Cardiac muscle cell (in vitro differentiated cells and primary cell): ENCODE measurements at places on chromosomes 12 and 14. TPM values are rescaled to one million over a fixed set of nuclear protein-coding genes. Genes with fewer than 3 reads are reported as not detected.
A peak's percentile ranks its signal among the peaks of the same experiment; 100 is the strongest.

- no peak overlapping the region for H3K4me3 ChIP-seq
- DNase-seq, result no peak
- no peak overlapping the region for H3K27ac ChIP-seq
These were observed 58.0 kb downstream of the PITPNM2 start for GRCh38 chr12:123092866-123093265.

DNA sequence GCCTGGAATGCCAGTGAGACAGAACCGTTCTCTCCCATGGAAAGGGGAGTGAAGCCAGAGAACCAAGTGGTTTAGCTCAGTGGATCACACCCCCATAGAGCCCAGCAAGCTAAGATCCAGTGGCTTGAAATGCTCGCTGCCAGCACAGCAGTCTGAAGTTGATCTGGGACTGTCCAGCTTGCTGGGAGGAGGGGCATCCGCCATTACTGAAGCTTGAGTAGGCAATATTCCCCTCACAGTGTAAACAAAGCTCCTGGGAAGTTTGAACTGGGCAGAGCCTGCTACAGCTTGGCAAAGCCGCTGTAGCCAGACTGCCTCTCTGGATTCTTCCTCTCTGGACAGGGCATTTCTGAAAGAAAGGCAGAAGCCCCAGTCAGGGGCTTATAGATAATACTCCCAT, 374.3 kb upstream of the DCN start:
- no peaks in the 10 kb centered on the region for H3K27me3 ChIP-seq
- H3K27ac ChIP-seq, result no peak overlapping the region
- H3K36me3 ChIP-seq, result no peaks in the 10 kb centered on the region
- H3K4me1 ChIP-seq, result no peaks in the 10 kb centered on the region
- DNase-seq, result no peak

DNA sequence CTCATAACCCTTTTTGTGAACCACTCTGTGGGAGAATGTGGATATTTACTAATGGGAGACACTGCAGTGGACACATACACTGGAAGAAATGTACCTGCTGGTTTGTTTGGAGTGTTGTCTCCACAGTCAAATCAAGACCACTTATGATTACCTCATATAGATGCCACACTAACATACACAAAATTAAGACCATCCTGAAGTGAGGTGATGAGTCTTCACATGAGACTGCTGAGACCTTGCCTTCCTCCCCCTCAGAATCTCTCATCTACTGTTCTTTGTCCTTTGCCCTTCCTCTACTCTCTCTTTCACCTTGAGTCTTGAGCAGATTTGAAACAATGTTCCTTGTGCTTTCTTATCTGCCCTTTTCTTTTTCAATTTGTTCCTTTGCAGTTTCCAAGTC, 4.3 kb downstream of the KRT6A start:
- H3K36me3 ChIP-seq, result no peaks in the 10 kb centered on the region
- H3K27ac ChIP-seq, result no peak overlapping the region
- DNase-seq, result no peak
- H3K4me1 ChIP-seq, result no peaks in the 10 kb centered on the region
- H3K27me3 ChIP-seq, result peaks cover 3% of the 10 kb centered on the region

Gene SIX1
- 0.12 and 1.8 TPM in 2 replicates for total RNA-seq

Gene KRT82
- not detected in 2 replicates for total RNA-seq

DNA sequence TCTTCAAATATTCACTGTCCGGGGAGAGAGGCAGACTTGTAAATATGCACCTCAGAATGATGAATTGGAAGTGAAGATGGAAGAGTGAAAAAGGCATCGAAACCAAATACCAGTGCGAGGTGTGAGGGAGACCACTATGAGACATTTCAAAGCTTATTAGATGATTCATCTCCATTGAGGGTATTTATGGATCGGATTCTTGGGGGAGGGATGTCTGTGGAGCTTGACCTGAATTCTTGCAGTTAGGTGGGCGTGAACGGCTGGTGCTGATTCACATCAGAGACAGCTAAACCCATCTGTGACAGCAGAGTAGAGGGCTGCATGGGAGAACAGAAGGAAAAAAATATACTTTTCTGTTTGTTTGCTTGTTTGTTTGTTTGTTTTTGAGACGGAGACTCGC, 677.2 kb downstream of the AACS start:
- DNase-seq, result no peak
- H3K4me1 ChIP-seq, result no peaks in the 10 kb centered on the region
- H3K27me3 ChIP-seq, result no peaks in the 10 kb centered on the region

Gene RNASE8
- total RNA-seq, result not detected in 2 replicates

- no peaks in the 10 kb centered on the region for H3K27me3 ChIP-seq
- H3K36me3 ChIP-seq, result no peaks in the 10 kb centered on the region
- no peak overlapping the region for H3K4me3 ChIP-seq
- no peak overlapping the region for H3K27ac ChIP-seq
- no peaks in the 10 kb centered on the region for H3K4me1 ChIP-seq
- DNase-seq, result peak; percentile 58
These were observed 179.9 kb upstream of the ATF7IP start for GRCh38 chr12:14185427-14186192.

Gene TMCC3
- 0.60 and 1.3 TPM in 2 replicates for total RNA-seq

- no peak overlapping the region for H3K4me3 ChIP-seq
- peaks cover 8% of the 10 kb centered on the region for H3K4me1 ChIP-seq
- no peak for DNase-seq
- no peaks in the 10 kb centered on the region for H3K36me3 ChIP-seq
These were observed 28.8 kb upstream of the SLC5A8 start for GRCh38 chr12:101238800-101239329.
